ENCODE measurements at places on chromosomes 3 and 15.

GRCh38 chr3:171748064-171748924 is 62.0 kb downstream of the PLD1 start:
- DNase-seq = no peak

GRCh38 chr15:44606740-44607139 is 56.7 kb downstream of the SPG11 start:
- no peak for DNase-seq

GRCh38 chr15:29785642-29786041 is 36.6 kb downstream of the TJP1 start:
- no peak for DNase-seq

DNA sequence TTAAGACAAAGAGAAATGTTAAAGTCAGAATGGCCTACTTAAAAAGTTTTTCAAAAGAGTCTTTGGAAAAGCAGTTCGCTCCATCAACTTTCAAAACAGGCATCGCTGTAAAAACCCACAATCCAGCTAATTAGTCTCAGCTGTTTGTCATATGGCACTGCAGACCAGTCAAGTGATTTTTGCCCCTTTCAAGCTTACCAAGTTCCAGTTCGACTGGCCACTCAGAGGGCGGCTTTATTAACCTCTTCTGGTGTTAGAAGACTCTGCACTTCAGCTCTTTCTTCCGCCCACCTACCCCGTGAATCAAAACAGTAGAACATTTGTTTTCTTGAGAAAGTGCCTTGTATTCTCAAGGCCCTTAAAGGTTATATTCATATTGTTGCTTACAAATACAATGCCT is 19.3 kb downstream of the RAB27A start:
- DNase-seq = no peak

DNA sequence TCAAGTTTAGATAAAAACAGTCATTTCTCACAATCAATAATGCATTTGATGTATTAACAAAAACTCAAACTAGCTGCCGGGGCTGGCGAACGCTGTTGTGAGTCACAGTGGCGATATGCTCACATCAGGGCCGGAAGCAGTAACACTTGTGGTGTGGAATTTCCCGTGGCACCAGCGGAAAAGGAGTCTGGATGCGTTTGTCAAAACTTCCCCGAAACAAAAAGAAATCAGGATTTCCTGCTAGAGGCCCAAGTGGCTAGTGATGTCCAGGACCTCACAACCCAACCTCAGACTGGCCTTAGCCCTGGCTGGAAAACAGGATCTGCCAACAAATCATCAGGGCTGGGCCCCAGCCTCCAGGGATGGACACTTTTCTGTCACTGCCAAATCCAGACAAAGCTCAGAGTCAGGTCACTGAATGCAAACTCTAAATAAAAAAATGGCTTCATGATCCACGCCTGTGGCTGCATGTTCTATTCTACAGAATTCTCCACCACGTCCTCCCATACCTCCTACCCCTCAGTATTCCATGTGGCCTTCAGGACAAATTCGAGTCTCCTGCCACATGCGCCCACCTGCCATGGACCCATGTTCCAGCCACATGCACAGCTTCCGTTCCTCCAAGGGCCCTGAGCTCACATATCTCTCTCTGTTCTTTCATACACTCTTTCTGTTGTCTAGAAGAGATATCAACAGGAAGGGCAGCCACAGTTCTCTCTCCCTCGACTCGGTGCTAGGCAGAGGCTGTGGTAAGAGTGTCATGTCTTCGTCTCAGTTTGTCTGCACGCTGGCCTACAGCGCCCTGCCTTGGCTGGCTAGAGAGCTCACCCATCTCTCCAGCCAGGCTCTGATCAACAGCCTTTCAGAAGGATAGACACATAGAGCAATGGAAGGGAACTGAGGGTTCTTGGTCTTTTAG is 35.4 kb downstream of the EHD4 start:
- no peak for DNase-seq
